Activated CD8-positive, alpha-beta memory T cell treated with anti-CD3 and anti-CD28 coated beads for 4 hours (primary cell): ENCODE measurements at places on chromosomes 1 and 21.

DNA sequence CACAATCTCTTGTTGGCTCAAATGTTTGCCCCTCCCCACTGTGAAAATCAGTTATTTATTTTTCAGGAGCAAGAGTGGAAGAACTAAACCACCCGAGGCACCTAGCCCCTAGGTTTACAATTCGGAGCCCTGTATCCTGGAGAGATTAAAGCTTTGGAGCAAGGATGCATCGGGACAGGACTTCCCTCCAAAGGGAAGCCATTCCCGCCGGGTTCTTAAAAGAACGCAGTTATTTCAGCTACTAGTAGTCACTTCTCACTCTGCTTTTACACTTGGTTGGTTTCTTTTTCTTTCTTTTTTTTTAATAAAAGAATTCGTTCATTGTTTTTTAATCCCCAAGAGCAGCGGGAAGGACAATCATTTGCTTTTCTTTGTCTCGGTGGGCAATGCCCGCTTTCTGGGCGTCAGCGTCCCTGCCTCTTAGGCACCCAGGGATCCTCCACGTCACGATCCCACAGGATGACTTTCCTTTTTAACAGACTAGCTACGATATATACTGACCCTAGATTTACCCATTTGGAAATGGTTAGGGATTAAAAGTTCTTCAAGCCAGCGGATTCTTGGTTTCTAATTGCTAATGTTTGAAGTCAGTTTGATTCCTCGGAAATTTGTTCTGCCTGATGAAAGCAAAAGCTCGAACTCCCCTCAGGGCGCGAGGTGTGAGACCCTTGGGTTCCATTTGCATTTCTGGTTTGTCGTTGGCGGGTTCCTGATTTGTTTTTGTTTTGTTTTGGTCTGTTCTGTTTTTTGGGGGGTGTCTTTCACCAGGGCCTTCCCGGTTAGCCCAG lies 9.0 kb downstream of the TBX15 start:
- no peak for DNase-seq

- DNase-seq, result no peak
Measured at GRCh38 chr1:14303011-14303410, 295.5 kb upstream of the KAZN start.

GRCh38 chr1:59480188-59480888 lies 183.4 kb downstream of the FGGY start:
- DNase-seq, result no peak

- DNase-seq, result no peak
Measured at GRCh38 chr1:225754940-225755641, 22.5 kb upstream of the SRP9 start.

GRCh38 chr1:211687462-211688215 lies 12.2 kb upstream of the NEK2 start:
- DNase-seq, result no peak

DNA sequence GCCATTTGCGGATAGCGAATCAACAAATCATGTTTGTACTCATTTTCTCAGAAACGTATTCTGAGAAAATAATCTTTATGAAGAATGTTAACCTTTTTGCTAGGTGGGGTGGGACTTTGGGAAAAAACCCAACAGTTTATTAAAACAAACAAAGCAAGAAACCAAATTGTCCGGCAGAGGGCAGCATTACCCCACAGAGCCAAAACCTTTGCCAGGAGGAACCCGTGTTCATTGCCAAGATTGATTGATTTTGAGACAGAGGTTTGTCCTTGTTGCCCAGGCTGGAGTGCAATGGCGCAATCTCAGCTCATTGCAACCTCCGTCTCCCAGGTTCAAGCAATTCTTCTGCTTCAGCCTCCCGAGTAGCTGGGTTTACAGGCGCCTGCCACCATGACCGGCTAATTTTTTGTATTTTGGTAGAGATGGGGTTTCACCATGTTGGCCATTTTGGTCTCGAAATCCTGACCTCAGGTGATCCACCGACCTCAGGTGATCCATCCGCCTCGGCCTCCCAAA lies 70.8 kb upstream of the RHOU start:
- DNase-seq, result peak; percentile 49

GRCh38 chr1:166272155-166272554 lies 105.4 kb upstream of the FAM78B start:
- DNase-seq, result no peak

DNA sequence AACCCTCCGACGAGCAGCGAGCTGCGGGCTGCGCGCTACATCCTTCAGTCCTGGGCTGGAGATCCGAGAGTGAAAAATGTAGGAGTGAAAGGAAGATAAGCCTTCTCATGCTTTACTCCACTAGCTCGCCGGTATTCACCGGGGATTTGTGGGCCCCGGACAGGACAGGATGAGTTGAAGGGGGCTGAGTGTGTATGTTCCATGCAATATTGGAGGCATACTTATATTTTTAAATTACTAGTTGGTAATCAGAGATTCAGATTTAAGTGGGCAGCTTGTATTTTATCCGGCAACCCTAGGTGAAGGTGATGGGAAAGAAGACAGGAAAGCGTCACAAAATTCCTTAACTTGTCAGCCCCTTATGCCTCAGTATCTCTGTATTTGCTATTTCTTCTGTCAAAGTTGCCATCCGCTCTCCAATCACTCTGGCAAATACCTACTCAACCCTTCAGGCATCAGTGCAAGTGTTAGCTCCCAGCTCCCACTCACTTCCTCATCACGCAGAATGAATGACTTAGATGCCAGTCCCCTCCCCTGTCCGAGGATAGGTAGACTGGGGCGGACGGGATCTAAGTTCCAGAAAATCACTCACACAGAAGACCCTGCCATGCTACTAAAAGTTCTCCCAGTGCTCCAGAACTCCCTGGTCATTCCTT lies 503 bp upstream of the PIGM start:
- no peak for DNase-seq

DNA sequence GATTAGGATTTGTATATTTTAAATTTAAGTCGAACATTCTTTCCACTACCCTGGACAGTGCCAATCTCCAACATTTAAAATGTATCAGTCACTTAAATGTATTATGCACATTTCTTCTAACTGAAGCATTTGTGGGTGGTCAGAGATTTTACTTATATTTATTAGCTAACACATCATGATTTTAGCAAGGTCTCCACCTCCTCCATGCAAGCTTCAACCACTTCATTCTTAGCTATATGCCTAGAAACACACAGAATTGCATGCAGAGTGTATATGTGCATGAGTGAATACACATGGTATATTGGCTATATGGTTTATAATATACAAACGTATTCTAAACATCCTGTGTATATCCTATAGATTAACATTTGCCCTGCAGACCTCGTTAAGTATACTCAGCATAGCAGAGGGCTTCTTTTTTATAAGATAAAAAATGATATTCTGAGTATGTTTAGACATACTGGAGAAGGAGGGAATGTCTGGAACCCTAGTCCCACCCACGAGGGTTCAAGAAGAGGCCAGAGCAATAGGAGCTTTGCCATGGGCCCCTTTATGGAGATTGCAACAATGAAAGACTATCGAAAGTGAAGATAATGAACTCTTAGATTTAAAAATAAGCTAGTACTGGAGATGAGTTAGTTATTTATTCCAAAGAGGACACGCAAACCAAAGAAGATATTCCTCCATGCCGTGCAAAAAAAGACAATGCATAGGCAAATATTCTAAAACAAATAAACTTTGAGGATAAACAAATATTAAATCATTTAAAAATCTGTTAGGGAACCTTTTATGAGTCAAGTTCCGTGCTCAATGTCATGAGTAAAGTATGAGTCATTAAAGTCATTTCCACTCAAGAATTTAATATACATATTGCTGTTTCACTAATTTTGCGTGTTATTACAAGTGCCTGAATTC lies 480.4 kb downstream of the SIPA1L2 start:
- no peak for DNase-seq

GRCh38 chr1:57772580-57773195 lies 348.8 kb upstream of the DAB1 start:
- no peak for DNase-seq

- no peak for DNase-seq
Measured at GRCh38 chr1:105419030-105419429, 1637.4 kb upstream of the PRMT6 start.

- DNase-seq, result no peak
Measured at GRCh38 chr21:35508139-35508888, 459.2 kb upstream of the RUNX1 start.
